ENCODE measurements at places on chromosomes 2 and 18. TPM values are rescaled to one million over a fixed set of nuclear protein-coding genes. Genes with fewer than 3 reads are reported as not detected.

DNA sequence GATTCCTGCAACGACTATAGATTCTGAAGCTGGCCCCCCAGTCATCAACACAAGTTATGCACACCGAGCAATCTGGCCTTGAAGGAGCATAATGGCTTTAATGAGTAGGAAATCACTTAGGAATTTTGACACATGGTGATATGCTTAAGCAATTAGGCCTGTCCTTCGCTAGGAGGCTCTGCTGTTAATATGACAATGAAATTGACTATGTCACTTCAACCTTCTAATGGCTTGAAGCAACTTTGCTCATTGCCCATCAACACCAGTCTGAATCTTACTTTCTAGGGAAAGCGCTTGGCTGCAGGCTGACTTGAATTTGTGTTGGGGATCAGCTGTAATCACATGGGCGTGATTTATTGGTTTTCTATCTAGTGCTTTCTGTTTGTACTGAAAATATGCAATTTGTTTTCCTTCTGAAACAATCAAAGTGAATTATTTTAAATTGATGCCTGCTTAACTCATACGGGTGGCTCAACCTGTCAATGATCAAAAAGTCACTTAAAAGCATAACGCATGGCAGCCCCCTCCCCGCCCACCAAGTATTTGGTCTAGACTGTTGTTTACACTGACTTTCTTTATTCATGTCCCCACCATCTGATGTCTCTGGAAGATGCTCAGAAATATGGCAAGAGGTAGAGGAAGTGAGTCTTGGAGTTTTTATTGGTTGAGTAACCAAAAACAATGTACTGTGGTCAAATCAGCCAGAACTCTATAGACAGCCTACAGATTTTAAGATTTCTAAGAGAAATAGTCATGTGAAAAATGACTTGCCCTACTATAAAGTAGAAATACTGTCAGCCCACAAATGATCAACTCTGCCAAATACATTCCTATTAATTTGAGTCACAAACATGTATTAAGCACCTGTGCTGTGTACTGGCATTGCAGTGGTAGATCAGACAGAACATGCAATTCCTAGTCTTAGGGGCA is 344.9 kb downstream of the RBM43 start:
- DNase-seq: no peak

GRCh38 chr18:77530732-77531131 is 281.1 kb downstream of the GALR1 start:
- no peak for DNase-seq

ST8SIA5 gene
- 0.59 TPM for total RNA-seq

GRCh38 chr18:377088-377487 is 109.2 kb upstream of the THOC1 start:
- no peak for DNase-seq

RAB6C gene
- not detected for total RNA-seq

DNA sequence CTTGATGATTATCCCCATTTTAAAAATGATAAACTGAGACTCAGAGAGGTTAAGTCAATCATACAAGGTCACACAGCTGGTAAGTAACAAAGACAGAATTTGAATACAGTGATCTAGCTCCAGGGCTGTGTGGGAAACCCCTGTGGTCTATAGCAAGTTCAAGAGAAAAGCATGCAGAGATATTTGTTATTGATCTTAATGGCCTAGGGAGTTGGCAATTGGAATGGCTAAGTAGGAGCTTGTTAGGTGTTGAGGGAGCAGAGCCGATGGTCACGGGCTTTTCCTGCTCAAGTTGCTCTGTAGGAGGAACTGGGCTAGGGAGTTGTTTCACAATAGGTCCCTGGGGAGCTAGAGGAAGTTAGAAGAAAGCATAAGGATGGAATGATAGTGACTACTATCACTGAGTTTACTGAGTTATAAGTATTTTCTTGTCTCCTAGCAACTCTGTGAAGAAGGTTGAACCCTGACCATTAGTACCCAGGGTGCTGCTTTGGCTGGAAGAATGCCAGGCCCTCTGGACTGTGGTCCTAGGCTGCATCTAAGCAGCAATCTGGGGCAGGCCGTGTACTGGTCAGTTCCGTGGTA is 30.0 kb downstream of the RNF125 start:
- no peak for DNase-seq

CACNB4 gene
- total RNA-seq: 16.3 TPM

CAVIN2 gene
- 23.0 TPM for total RNA-seq

DNA sequence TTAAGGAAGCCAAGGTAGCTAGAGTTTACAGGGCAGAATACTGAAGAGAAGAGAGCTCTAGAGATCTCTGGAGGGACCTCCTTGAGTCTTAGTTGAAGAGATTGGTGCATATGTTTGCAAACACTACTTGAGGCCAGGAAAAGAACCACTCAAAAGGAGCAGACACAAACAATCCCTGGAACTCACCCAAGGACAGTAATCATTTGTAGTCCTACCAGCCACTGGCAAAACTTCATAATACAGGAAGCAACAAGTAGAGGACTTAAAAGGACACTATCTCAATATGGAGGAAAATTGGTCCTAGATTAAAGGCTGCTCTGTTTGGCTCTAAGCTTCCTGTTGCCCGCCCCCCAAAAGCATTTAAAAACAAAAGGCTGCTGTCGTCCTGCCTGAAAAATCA is 46.9 kb upstream of the UBXN4 start:
- peak; percentile 6 for DNase-seq

DNA sequence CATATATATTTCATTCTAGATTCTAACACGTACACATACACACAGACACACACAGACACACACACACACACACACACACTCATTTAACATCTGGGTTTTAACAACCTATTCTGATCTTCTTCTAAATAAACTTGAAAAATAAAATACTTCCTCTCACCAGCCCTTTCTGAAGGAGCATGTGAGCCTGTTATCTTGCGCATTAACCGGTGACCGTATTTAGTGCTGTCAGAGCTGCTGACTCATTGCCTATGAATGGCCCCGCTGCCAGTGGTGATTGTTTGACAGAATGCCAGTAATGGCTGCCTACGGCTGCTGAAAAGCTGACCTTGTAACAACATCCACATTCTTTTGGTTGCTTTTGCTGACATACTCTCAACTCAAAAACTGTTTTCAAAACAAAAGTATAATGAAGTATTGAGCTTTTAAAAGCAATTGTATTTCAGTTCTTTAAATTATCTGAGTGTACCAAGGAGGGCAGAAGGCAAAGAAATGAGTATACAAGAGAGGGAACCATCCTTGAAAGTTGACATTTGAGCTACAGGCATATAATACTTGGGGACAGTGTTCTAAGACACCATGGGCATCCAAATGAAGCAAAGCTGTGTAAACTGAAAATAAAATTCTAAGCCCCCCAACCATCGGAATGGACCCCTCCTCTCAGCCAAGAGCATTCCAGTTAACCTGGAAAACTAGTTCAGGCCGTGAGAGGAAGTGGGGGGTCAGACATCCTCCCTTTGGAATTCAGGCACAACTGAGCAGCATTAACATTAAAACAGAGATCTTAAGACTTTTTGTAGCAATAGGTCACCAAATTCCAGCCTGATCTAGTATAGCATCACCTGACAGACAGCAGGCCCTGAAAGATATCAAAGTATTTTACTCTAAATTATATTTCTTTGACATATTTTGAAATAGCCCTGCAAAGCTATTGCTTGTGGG is 50.2 kb upstream of the DTNA start:
- DNase-seq: peak; percentile 48

DNA sequence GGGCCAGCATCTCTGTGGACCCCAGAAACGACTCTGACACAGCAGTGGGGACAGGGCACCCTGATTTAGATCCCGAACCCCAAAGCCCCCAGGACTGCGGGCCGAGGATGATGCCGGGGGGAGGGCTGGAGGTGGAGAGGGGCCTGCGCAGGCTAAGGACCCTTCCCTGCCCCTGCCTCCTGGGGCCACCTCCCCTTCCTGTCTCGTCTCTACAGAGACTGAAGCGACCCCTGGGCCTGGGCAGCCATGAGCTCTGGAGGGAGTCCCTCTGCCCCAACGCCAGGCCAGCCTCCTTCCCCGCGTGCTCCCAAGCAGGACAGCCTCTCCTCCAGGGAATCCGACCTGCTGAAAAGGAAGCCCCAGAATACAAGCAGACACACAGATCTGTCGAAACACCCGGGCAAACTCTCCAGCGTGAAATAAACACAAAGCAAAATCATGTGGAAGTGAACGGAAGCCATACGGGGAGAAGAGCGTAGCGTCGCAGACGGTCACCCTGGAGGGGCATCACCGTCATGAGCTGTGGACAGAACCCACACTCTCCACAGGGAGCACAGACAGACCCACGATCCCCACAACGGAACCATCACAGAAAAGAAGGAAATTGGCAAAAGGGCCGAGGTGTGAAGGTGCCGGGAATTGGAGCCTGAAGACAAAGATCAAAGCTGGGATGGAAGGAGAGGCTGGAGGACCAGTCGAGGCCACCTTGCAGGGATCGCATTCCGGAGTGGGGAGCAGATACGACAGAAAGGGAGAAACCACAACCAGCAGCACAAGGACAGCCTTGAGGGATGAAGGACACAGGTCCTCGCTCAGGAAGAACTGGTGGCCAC is 51.0 kb upstream of the CTDP1 start:
- DNase-seq: no peak

GRCh38 chr18:6683112-6683876 is 46.2 kb upstream of the ARHGAP28 start:
- DNase-seq: no peak

DNA sequence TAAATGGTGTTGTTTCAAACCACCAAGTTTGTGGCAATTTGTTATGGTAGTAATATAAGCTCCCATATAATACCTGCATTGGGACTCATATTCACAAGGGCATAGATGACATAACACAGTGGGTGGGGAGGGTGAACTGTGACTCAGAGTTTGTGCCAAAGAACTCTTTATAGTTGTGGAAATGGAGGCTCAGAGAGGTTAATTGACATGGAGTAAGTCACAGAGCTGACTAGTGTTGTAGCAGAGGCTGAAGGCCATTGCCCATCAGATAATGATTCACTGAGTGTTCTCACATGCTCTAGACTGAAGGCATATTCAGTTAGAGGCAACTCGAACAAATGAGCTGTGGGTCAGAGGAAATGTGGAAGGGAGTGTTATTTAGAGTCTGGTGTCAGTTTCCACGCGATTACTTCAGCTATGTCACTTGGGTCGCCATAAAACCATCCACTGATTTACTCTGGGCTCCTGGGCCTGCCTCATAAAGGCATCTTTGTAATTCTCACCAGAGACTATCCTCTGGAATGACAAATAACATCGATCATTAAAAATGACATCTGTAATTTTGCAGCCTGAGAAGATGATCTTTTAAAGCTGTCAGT is 264.7 kb downstream of the CCDC85A start:
- no peak for DNase-seq

DNA sequence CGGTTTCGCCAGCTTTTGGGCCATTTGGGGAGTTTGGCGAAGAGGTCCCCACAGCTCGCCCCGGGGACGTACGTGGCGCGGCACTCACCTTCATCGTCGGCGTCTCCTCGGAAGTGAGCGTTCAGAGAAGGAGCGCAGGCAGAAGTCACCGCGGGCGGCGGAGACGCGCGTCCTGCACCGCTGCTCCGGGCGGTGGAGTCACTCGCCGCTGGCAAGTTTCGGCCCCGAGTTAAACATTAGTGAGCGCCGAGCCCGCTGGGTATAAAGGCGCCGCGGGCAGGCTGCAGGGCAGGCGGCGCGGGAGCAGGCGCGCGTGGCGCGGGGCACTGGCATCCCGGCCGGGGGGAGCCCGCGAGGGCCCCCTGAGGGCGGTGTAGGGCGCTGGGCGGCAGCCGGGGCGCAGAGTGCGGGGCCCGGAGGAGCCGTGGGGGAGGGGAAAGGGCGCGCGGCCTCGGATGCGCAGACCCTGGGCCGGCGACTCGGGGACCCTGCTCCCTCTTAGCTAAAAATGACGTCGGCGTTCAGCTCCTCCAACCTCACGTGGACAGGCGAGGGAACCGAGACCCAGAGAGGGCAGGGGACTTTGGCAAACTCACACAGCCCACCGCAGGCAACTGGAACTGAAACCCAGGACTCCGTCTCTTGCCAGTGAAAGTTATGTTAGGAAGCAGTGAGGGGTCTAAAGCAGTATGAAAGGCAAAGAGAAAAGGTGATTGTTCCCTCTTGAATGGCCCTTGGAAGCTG is at the start of gene DPP4:
Gene DPP4, minus strand, starts transcription at position 328 of the 744 bp plus-strand sequence. Its CDS starts 234 bp downstream, at position 94.
- DNase-seq: no peak
